Fibroblast of lung (primary cell): ENCODE measurements at places on chromosomes 7 and 10.

DNA sequence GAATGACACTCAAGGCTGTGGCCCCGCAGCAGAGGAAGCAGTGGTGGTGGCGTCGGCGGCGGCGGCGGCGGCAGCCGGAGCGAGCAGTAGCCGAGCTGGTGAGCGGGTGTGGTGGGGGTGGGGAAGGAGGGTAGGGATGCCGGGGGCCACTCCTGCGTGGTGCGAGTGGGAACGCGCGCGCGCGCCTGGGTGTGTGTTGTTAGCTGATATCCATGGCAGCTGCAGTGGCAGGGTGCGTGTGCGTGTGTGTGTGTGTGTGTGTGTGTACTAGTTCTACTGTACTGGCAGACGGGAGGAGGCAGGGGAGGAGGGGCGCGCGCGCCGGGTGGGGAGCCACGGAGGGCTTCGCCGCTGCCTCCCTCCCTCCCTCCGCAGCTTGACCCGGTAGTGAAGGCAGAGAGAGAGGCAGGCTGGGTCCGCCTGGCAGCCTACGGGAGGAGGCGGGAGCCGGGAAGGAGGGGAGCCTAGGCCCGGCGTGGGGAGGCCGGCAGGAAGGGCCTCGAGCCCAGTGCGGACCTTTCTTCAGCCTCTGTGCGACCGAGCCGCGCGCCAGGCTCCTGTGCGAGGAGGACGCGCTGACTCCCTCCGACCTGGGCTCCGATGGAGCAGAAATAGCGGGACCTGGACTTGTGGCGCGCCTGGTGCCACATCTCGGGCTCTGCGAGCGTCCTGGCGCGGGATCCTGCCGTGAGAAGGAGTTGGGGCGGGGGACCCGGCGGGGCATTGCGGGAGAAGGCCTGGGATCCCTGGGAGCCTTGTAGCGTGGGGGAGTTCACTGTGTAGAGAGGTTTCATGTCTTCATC, at the start of gene MAGI2:
Gene MAGI2 (minus strand): TSS at position 110 of the 803 bp plus-strand sequence. CDS start 347 bp downstream, outside the sequence.
- DNase-seq: peak; percentile 82

- peak; percentile 18 for DNase-seq
These were observed 238.9 kb upstream of the PLXNA4 start for GRCh38 chr7:132815130-132815529.

DNA sequence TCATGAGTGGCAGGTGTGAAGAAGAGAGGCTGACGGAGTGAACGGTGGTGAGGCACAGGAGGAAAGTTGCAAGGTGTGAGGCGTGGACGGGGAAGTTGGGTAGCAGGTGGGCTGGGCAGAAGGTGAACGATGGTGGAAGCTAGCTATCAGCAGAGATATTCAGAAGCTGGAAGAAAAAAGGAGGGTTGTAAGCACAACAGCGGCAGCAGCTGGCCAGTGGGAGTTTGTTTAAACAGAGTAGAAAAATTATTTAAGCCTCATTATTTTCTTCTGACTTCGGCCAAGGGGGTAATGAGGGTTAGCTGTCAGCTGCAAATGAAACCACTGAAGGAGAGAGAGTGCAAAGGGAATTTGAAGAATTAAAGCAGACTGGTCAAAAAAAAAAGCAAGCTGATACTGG, 62.1 kb upstream of the PRKAR2B start:
- peak; percentile 57 for DNase-seq

- no peak for DNase-seq
These were observed 2.2 kb upstream of the TMEM168 start for GRCh38 chr7:112792441-112792840.
